Occipital lobe (tissue), 3 donors: ENCODE measurements at places on chromosomes 12 and 14. TPM values are rescaled to one million over a fixed set of nuclear protein-coding genes. Genes with fewer than 3 reads are reported as not detected.

Gene EGLN3
- total RNA-seq: 9.7 TPM

Gene TSHR
- under 0.01 TPM for total RNA-seq

Gene TAS2R30
- total RNA-seq: 22.1 TPM

Gene KRT77
- total RNA-seq: not detected

DNA sequence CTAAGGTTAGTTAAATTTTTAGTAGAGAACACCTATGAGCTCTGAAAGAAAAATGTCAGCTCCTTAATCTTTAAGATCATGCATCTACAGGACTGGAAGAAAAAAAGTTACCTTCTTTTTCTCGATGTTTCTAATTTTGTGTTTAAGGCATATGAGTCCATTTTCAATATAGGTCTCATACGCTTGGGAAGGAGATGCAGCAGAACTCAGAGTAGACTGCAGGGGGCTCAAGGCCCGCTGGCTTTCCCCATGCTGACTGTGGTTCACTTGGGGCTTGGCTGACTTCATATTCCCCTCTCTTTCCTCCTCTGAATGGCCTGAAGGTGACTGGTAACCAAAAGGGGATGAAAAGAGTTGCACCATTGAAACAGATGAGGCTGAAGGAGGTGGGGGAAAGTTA is 1.5 kb downstream of the CAPRIN2 start:
- DNase-seq: no peak

- DNase-seq: no peak
These were observed 19.4 kb upstream of the FAIM2 start for GRCh38 chr12:49923035-49923644.
